CD4-positive, alpha-beta T cell treated with Interleukin-6 at 100 ng/mL for 8 hours (primary cell): ENCODE measurements at places on chromosomes 3 and 15.
A peak's percentile ranks its signal among the peaks of the same experiment; 100 is the strongest.

DNA sequence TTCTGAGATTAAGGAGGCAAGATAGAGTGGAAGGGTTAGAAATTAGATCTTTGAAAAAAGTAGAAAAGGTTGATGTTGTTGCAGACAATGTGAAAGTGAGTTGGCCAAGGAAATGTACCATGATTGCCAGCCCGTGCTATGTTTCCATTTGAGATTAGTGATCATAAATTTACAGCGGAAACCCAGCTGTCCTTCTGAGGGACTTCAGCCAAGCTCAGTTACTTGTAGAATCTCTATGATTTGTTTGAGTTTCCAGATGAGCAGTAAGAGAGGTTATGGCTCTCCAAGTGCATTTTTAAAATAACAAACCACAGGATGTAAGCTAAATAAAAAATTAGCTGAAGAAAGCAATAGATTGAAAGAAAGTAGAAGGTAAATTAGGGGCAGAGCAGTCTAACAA lies 54.2 kb upstream of the RBMS3 start:
- no peak for DNase-seq

DNA sequence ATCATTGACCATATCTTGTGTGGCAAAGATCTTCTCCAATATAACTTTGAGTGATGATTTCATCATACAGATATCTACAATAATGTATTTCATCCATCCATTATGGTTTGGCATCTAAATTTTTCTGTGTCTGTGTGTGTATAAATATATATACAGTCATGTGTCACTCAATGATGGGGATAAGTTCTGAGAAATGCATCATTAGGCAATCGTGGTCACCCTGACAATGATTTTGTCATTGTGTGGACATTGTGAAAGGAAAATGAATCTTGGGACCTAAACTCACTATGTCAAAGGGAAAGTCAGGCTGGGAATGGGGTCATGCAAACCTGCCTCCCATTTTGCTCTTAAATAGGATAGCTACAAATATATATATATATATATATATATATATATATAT lies 12.4 kb downstream of the CFAP161 start:
- DNase-seq, result no peak

GRCh38 chr15:52678468-52679231 lies 538 bp downstream of the ATOSA start:
- peak; percentile 51 for DNase-seq

- no peak for DNase-seq
Observed at GRCh38 chr15:86571873-86572272, 492.2 kb downstream of the AGBL1 start.

DNA sequence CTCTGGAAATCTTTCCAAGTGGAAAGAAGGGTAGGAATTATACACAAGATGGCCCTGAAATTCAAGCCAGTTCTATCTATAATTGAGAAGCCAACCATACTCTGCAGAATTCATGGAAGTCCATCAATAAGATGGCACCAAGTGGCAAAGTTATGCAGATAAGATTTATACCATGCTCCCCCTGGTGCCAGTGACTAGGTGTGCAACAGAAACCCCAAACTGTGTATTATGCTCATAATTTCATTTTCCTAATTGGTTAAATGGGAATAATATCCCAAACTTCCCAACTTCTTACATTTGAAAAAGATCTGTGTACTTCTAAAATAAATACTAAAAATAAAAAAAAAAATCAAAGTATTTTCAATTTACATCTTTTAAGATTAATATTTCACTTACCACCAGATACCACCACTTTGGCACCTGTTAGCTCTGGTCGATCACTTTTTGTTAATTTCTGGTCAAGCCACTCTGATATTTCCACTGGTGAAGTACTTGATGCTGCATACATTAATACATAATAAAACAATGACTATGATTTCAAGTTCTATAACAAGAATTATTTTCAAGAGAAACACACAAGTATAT lies 25.9 kb downstream of the ETFA start:
- DNase-seq, result peak; percentile 9

- DNase-seq, result no peak
Observed at GRCh38 chr3:98827221-98827920, 64.2 kb downstream of the ST3GAL6 start.

- DNase-seq, result no peak
Observed at GRCh38 chr3:123113889-123114450, 47.1 kb downstream of the PDIA5 start.

DNA sequence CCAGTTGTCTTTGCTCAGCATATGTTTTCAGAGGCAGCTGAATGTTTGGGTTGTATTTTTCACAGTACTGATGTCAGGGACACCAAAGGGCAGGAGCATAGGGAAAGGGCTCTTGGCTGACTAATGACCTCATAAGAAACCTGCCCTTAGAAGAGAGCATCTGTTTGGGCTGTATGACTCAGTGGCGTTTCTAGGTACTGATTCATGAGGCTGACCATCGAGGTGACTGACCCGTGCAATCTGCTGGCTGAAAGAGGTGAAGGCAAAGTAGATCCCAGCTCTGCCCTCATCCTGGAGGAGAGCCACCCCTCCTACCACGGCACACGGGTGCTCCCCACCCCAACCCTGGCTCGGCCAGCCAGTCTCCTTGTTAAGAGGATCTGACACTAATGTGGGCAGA lies 8.3 kb downstream of the LMCD1 start:
- DNase-seq, result no peak

- DNase-seq, result no peak
Observed at GRCh38 chr15:51579012-51579411, 43.6 kb downstream of the DMXL2 start.

DNA sequence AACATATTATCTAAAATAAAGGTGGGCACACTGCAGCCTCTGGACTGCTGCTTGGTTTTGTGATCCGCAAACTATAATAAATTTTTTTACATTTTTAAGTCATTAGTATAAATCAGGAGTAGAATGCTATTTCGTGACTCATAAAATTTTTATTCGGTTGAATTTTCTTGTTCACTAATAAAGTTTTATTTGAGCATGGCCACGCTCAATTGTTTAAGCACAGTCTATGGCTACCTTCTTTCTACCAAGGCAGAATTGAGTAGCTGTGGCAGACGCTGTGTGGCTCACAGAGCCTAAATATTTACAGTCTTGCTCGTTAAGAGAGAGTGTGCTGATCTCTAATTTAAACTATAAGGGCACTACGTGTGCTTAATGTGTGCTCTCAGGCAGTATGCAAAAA lies 28.9 kb downstream of the ROBO2 start:
- DNase-seq, result no peak

GRCh38 chr3:5633960-5634359 lies 446.5 kb downstream of the EDEM1 start:
- DNase-seq, result no peak

- DNase-seq, result no peak
Observed at GRCh38 chr3:66041116-66041515, 2.4 kb upstream of the MAGI1 start.

DNA sequence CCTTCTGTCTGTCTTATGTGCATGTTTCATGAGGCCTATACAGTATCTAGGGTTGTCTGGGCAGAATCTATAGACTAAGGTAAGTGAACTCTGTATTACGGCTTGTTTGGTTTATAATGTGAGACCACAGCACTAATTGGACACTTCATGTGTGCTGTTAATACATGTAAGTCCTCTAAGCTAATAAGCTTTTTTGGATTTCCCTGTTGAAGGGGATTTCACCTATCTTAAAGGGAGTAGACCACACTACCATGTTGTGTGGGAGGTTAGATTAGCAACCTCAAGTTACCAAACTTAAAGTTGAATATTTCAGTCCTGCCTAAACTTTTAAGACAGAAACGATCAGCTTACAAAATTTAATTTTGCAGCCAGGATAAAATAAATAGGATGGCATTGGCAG lies 189.8 kb upstream of the GOLIM4 start:
- DNase-seq, result no peak

DNA sequence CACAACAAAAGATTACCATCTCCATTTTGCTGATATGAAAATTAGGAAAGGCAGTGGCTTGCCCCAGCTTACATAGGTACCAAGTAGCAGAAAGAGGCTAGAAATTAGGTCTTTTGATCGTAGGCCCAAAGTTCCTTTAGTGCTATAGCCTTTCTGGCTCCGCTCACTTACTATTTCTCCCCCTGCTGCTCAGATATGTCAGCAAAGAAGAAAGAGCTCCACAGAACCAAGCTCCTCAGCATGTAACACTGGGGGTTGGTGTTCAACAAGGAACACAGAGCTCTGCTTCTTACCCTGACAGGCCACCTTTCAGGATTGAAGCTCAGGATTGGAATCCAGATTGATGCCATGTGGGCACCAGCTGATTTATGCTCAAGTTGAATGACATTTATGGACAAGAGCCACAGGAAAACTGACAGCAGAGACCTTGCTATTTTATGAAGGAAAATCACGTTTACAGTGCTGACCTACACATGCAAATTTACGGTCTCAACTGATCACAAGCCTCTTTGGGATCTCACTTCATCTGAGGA lies 6.1 kb upstream of the IL12A start:
- no peak for DNase-seq

DNA sequence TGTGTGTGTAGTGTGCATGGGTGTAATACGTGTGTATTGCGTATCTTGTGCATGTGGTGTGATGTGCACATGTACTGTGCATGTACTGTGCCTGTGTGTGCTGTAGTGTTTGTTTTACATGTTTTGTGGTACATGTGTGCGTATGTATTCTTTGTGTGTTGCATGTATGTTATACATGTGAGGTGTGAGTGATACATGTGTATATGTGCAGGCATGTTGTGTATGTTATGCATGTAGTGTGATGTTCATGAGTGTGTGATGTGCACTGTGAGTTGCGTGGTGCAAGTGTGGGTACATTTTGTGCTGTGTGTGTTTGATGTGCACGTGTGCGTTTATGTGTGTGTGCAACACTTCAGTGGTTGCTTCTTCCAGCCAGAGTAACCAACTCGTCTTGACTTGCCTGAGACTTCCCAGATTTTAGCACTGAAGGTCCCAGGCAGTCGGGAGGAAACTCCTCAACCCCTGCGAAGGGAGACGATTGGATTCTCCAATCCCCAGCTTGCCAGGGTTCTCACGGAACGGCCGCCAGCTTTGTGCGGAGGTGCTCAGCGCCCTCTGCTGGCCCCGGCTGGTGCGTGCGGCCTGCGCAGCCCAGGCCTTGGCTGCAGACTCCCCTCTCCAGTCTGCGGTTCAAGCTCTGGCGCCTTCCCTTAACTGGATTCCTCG lies 3.6 kb downstream of the GALNT15 start:
- DNase-seq, result peak; percentile 31

DNA sequence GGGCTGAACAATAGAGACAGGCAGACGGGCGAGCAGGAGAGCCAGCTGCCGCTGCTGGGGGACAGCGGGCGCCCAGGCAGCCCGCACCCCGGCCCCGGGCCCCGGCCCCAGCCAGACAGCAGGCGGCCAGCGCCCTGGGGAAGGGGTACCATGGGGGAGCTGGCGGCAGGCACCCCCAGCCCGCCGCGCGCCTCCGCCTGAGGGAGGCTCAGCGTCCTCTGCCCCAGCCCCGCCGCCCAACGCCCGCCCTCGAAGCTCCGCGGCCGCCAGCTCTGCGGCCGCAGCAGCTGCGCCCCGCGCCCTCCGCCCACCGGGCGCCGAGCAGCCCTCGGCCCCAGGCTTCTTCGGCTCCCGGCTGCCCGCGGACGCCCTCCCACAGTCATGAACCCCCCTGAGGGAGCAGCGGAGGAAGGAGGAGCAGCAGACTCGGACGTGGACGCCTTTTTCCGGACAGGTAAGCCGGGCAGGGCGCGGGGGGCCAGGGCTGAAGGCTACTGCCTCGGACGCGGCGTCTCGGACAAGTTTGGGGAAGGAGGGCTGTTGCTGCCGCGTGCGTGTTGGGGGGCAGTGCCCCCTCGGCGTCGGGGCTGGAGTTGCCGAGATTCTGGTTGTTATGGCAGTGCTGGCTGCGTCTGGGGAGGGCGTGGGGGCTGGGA lies 41.6 kb upstream of the ROPN1 start:
- DNase-seq, result no peak
